ENCODE measurements at places on chromosomes 5 and 9. TPM values are rescaled to one million over a fixed set of nuclear protein-coding genes. Genes with fewer than 3 reads are reported as not detected.

Gene LRRC19
- not detected for total RNA-seq

Gene MSH3
- 9.3 TPM for total RNA-seq

Gene IL5
- not detected for total RNA-seq

Gene LURAP1L
- 3.3 TPM for total RNA-seq

Gene SET
- 299 TPM for total RNA-seq

Gene PLK2
- total RNA-seq = 166 TPM

Gene STING1
- 55.8 TPM for total RNA-seq

Gene ENHO
- total RNA-seq = not detected

Gene FOXD4L3
- total RNA-seq = not detected

Gene SPOCK1
- 30.3 TPM for total RNA-seq

Gene GNAQ
- total RNA-seq = 15.4 TPM

Gene TEK
- 0.23 TPM for total RNA-seq

Gene PCDHGB4
- 1.5 TPM for total RNA-seq

Gene ACER2
- total RNA-seq = 4.7 TPM

Gene DMRT3
- not detected for total RNA-seq

Gene INSL6
- total RNA-seq = not detected

Gene CCDC69
- 1.3 TPM for total RNA-seq

Gene NXNL2
- total RNA-seq = 0.23 TPM

Gene SHLD3
- 1.8 TPM for total RNA-seq
